ENCODE measurements at places on chromosomes 6 and 20.
A peak's percentile ranks its signal among the peaks of the same experiment; 100 is the strongest.

- DNase-seq, result peak; percentile 70
Observed at GRCh38 chr6:160510199-160510598, 153.9 kb downstream of the LPA start.

DNA sequence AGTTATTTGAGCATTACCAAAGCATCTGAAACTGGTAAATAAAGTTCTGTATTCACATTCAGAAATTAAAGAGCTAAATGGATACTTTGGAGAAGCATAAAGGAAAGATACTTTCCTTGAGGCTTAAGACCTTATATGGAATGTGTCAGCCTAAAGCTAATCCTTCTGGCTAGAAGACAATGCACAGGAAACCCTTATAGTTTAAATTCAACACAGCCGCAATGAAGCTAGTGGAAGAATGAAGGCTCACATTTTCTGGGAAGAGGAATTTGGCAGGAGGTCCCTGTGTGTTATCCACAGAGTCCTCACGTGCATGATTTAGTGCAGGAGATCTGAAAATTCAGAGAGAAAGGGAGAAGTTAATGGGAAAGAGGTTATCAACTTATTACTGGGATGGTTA is 21.5 kb upstream of the CHD6 start:
- no peak for DNase-seq

DNA sequence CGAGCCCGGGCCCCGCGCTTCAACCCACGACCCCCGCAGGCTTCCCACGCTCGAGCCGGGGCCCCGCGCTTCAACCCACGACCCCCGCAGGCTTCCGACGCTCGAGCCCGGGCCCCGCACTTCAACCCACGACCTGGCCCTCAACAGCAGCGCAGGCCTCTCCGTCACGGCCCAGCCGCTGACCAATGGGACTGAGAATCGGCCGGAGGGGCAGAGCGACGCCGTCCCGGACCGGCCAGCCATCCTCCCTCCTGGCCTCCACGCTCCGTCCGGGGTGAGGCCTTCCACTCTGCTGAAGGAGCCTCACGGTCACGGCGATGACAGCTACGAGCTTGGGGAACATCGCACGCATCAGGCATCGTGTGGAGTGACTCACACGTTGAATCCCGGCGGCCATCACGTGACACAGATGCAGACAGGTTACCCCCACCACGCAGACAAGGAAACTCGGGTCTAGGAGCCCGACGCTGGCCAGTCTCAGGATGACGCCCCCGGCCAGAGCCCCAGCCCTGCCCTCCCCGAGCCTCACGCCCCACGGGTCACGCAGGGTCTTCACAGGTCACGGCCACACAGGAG is 6.1 kb downstream of the KCNQ2 start:
- DNase-seq, result no peak

DNA sequence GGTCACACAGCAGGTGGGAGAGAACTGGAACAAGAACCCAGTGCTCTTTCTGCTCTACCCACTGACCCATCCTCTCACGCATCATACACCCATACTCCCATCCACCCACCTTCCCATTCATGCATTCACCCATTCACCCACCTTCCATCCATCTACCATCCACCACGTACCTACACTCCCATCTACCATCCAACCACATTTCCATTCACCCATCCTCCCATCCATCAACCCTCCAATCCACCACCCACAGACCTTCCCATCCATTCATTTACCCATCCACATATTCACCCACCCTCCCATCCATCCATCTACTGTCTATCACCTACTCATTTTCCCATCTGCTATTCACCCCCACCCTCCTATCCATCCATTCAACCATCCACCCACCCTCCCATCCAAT is 17.2 kb upstream of the RSPO4 start:
- no peak for DNase-seq

DNA sequence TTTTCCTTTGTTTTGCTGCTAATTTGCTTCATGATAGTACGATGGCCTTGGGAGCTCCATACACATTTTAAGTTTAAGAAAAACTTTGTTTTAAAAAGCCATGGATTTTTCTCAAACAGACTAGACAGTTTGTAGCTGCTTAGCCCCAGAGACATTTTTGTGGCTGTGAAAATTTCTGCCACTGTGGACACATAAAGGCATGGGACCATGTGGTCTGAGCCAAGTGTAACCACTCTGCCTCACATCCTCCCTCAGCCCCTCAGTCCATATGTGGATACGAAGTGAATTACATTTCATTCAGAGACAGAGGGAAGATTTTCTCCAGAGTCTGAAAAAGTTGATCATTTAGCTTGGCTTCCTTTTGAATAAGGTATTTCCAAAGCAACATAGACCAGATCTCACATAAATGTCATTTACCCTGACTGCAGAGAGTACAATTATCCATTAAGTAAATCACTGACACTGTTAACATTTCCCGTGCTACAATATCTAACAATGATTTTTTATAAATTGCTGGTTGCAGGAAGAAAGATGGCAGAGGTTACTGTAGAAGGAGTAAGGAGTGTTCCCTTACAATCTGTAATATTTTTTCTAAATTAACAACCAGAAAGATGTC is 87.4 kb downstream of the GJA1 start:
- peak; percentile 49 for DNase-seq

DNA sequence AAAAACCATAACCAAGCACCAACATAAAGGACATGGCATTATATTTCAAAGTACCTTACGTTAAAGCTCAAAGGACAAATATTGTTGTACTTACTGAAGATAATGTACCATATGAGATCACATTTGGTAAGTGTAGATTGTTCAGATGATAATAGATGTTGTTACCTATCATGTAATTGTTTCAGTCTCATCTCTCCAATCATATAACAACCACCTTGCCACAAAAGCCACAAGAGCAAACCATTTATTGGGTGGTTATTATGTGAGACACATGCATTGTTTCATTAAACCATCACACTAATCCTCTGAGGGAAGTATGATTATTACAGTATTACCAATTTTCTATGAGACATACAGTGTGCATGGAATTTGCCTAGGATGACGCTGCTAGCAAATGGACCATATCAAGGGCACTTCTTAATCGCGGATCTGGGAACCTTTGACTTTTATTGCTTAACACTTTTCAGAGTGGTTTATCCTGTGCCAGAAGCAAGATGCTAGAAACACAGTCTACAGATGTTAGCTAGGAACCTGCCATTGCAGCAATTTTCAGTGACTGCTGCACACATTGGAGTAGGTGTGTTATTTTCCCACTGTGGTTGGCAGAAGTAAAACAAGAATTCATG is 149.8 kb upstream of the AKIRIN2 start:
- no peak for DNase-seq

DNA sequence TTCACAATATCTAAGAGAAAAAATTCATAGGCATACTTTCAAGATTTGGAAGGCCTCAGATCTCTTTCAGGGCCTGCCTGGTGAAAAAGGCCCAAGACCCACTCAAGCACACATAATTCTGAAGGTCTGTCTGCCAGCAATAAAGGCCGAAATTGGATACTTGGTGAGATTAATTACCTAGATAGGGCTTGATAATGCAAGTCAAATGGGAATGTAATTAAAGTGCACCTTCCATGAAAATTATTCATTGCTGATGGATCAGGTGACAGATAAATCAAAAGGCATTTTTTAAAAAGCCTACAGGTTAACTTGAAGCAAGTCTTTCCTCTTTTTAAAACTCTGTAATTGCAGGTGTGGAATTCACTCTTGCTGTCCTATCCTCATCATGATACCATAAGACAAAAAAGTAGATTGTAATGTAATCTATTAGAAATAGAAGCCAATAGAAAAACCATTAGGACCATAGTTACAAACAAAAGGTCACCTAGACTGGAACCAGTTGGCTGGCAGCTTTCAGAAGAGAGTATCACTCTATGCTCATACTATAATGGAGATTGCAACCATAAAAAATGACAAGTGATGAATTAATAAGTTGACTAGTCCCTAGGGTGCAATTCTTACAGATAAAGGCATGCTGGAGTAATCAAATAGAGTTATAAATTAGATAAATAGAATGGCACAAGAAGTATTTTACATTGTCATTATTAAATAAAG is 77.3 kb downstream of the EPHA7 start:
- DNase-seq, result no peak

DNA sequence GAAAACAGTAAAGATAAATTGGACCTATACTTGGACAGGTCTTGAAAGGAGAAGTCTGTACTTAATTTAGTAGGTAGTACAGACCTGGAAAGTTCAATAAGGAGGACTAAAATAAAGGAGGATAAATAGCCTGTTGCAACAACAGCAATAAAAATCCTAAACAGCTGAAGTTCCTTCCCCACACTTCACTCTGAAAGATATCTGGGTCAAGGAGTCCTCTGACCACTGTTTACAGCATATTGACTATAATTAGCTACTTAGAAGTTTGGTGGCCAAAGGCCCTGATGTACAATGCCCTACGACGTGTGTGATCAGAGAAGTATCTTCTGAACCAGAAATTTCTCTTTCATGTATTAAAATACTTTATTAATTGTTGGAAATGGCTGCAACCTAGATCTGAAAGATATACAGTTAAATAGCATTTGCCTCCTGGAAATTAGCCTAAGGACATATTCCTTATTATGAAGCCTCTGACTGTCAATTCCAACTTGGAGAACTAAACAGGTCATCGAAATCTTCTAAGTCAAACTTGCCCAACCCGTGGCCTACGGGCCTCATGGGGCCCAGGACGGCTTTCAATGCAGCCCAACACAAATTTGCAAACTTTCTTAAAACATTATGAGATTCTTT is 82.8 kb downstream of the KIF13A start:
- no peak for DNase-seq

- peak; percentile 67 for DNase-seq
Observed at GRCh38 chr6:12751694-12752325, 35.2 kb downstream of the PHACTR1 start.

GRCh38 chr20:24034820-24035219 is 46.2 kb upstream of the GGTLC1 start:
- no peak for DNase-seq

DNA sequence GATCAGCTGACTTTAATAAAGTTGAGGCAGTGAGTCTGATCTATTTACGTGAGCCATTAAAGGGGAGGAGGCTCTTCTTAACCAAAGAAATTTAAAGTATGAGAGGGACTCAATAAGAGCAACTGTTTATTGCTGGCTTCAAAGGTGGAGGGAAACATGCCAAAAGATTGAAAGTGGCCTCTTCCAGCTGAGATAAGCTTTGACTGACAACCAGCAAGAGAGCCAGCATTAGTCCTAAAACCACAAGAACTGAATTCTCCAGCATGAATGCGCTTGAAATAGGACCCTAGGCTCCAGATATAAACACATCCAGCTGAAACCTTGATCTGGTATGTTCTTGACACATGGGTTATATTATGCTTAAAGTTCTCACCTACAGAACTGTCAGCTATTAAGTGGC is 123.1 kb upstream of the GJE1 start:
- peak; percentile 93 for DNase-seq

DNA sequence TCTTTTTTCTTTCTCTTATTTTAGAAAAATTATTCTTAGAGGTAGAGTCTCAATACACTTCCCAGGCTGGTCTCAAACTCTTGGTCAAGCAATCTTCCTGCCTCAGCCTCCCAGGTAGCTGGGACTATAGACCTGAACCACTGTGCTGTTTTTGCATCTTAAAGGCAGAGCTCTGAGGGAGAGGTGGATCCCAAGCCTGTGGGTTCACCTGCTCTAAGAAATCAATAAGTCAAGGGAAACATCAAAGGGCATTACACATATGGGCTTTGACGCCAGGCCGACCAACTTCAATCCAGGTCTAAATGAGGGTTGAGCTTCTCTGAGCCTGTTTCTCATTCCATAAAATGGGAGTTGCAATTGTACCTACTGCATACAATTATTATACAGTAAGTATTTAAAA is 223.9 kb downstream of the LY86 start:
- DNase-seq, result no peak

GRCh38 chr6:74717591-74717990 is 488.3 kb downstream of the COL12A1 start:
- no peak for DNase-seq

- no peak for DNase-seq
Observed at GRCh38 chr6:159557031-159557430, 136.0 kb downstream of the SOD2 start.

DNA sequence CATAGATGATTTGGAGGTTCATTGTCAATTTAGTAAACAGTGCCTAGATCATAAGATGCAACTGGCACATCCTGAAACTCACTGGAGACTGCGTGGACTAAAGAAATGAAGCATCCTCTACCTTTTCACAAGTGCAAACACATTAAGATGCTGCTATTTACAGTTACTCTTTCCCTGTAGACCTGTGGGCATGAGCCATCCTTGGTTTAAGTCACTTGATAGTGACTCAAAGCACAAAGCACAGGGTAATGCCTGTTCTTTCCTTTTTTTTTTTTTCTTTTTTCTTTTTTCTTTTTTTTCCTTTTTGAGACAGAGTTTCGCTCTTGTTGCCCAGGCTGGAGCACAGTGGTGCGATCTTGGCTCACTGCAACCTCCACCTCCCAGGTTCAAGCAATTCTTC is 10.0 kb upstream of the HLA-DQA1 start:
- DNase-seq, result no peak

DNA sequence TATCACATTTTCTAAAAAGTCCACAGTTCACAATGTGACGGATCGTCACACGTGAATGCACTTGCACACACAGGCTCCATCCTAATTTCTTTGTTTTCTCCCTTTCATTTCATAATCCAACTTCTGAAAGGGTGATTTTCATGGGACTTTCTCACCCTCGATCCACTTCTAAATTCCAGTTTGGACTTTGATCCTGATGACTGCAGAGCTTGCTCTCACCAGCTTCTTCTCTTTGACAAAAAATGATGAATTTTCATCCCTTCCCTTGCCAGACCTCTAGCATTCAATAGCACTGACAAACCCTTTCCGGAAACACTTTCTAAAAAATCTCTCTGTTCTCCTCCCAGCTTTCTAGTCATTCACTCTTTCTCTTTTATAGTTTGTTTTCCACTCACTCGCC is 341.2 kb downstream of the SYNE1 start:
- no peak for DNase-seq

GRCh38 chr20:21368791-21369190 is 28.5 kb downstream of the NKX2-4 start:
- no peak for DNase-seq

DNA sequence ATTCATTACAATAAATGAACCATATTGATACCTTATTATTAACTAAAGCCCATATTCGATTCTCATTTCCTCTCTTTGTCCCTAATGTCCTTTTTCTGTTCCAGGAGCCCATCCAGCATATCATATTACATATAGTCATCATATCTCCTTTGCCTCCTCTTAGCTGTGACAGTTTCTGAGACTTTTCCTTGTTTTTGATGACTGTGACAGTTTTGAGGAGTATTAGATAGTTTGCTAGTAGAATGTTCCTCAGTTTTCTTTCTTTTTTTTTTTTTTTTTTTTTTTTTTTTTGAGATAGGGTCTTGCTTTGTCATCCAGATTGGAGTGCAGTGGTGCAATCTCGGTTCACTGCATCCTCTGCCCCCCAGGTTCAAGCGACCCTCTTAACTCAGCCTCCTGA is 61.6 kb downstream of the TIAM2 start:
- no peak for DNase-seq

DNA sequence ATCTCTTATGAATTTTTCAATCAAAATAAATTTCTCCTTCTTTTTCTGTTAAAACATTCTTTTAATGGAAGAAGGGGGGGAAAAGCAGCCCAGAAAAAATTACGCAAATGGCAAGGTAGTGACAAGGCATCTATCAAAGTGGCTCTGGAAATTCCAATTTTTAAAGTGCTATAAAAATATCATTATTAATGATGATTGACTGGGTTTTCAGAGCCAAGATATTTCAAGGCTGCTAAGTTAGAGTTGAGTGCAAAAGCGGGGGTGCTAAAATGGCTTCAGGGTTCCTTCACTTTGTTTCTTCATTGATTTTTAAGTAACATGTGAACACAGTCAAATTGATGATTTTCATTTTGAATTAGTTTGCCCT is 171.6 kb upstream of the CITED2 start:
- peak; percentile 75 for DNase-seq
